NCI-H2081 treated with DMSO at 0.1 percent for 48 hours (cell line): ENCODE measurements at places on chromosomes 12 and 14.

DNA sequence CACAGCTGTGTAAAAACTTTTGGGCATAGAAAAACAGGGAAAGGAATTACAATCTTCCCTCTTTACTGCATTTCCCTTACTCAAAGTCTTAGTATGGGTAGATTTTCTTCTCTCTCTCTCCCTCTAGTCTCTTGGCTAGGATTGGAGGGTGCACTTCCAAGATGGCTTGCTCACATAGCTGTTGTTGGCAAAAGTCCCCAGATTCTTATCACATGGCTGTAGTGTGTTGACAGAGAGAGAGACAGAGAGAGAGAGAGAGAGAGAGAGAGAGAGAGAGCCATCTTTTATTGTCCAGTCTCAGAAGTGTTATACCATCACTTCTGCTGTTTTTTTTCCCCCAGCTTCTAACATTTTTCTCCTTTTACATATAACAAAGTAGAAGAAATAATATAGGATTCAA is 6.3 kb upstream of the OR4E2 start:
- DNase-seq, result no peak

DNA sequence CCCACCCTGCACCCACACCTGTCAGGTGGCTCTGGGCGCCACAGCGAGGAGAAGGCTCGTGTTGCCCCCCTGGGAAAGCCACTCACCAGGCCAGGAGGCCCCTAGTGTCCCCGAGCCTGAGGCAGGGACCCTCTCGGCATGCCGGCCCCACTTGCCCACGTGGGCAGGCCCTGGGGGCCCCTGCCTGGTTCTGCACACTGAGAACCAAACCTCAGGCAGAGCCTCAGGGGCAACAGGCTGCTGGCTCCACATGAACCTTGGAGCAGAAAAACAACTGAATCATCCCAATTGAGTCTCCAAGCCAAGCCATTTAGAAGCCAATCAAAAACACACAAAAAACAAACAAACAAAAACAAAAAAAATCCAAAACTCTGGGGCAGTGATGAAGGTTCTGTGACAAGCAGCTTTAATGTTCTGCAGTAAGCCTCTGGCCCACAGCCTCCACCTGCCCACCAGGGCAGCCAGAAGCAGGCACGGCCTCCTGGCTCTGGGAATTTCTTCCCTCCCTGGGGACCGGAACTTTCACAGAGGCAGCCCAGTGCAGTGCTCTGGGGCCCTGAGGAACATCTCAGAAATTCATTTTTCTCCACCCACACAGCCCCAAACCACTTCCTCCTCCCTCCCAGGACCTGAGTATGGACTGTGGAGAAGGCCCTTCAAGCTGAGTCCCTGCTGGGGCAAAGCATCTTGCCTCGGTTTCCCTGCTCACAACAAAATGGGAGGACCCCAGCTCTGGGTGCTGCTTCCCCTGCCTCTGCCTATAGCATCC is 90.2 kb downstream of the CHGA start:
- DNase-seq, result no peak

GRCh38 chr14:72704502-72704901 is 189.4 kb downstream of the DPF3 start:
- DNase-seq, result no peak

DNA sequence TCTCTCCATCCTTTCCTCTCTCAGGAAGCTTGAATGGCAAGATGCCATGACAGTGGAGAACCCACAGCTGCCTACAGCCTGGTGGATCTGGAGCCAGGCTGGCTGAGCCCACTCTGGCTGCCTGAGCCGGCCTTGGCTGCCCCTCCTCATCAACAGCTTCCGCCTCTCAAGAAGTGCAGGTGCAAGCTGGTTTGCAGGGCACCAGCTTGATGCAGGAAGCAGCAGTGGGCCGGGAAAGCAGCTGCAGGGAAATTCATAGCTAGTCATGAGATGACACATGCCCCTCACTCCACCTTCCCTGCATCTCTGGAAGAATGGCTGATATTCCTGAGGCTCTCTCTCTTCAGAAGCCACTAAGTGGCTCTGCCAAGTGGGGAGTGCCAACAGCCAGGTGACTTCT is 289.1 kb downstream of the RPS29 start:
- DNase-seq, result no peak

- no peak for DNase-seq
These were observed 444.6 kb upstream of the CCDC196 start for GRCh38 chr14:66041582-66041981.

GRCh38 chr14:61258985-61259384 is 22.2 kb downstream of the TMEM30B start:
- no peak for DNase-seq

DNA sequence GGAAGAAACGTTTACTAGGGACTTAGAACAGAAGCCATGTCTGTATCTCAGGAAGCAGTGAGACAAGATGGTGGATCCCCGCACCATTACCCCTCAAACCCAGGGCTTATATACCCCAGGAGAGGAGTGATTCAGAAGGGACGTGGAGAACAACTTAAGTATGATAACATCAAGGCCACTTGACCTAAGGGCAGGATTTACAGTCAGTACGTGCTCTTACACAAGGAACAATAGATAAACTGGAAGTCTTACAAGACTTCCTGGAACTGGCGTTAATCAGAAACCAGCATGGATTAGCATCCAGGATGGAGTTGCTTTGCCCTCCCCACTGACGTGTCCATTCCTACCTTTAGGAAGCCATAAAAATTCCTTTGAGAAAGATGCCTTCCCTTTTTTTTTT is 8.6 kb upstream of the ETFBKMT start:
- DNase-seq, result no peak
